Stimulated activated CD4-positive, alpha-beta T cell treated with anti-CD3 and anti-CD28 coated beads, TNF-alpha, amount 100 ng/mL, for 4 hours (primary cell): ENCODE measurements at places on chromosomes 2 and 18.
A peak's percentile ranks its signal among the peaks of the same experiment; 100 is the strongest.

DNA sequence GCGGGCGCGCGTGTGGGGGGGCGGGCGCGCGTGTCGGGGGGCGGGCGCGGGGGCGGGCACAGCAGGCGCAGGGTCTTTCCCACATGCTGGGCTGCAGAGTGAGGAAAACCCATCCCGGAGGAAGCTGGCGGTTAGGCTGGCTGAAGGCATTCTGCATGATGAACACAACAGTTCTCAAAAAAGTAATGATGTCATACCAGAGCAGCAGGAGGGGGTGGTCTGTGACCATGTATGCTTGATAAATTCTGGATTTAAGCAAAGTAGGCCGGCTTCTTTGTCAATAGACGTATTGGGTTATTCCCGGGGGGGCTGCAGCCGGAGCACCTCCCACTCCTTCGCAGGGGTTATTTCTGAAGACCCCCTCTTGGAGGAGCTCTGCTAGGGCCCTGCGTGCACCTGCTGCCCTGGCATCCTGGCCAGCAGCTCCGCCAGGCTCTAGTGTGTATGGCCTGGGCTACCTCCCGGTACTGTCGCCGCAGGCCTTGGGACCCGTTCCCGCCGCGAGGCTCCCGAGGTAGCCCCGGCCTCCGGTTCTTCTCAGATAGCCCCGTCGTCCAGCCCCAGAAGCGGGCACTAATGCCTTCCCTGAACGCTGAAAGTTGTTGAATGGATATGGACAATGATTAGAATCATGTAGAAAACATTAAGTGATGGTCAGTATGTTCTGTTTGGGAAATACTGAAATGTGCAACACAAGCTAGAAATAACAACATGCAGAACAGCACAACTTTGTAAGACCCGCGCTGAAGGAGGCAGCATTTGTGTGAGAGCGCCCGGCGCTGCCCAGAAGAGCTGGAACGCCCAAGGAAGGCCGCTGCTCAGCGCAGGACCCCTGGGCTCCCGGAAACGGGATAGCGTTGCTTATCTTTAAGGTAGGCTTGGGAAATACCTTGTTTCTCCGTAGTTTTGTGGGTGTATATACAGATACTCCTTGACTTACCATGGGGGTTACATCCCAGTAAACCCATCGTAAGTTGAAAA lies 101.4 kb upstream of the RAB6C start:
- peak; percentile 5 for DNase-seq

DNA sequence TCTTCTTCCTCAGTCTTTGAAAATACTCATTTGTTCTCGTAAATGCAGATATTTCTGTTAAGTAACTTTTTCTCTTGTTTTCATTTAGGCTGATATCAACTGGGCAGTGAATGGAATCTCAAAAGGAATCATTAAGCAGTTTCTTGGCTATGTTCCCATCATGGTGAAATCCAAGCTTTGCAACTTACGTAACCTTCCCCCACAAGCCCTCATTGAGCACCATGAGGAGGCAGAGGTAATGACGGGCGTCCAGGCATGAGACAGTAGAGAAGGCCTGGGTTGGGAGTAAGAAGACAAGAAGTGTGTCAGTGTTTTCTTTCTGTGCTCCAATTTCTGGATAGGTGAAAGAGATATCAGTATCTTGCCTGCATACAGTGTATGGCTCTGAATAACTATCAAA lies 5.1 kb downstream of the POLR1B start:
- DNase-seq, result no peak

DNA sequence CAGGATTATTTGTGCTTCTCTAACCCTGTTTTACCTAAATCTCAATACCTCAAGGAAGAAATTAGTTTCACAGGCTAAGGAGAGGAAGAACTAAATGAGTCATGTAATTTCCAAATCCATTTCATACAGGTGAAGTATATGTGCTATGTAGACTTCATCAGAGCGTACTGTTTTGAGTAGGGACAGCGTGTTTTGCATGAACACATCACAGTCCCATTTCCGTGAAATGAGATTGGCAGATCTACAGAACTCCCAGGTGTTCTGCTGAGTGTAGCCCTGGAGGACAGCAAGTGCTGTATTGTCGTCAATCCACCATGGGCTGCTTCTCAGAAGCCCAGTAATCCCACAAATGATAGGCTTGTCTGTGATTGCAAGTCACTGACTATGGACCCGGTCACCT lies 97.7 kb downstream of the XRCC5 start:
- DNase-seq, result no peak

DNA sequence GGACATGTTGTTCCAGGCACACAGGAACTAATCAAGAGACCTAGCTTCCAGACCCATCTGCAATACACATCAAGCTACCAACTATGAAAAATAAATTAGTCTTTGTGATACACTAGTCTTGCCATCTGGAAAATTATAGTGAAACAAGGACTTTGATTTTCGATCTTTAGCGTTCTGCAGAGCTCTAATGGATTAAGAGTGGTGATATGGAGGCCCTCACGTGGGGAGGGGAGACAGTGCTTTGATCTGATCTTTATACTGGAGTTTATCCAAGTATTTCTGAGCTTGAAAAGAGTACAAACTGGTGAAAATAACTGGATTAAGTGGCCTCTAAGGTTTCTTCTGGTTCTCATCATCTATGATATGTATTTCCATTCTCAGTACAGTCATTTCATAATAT lies 273.4 kb upstream of the CDH7 start:
- no peak for DNase-seq

DNA sequence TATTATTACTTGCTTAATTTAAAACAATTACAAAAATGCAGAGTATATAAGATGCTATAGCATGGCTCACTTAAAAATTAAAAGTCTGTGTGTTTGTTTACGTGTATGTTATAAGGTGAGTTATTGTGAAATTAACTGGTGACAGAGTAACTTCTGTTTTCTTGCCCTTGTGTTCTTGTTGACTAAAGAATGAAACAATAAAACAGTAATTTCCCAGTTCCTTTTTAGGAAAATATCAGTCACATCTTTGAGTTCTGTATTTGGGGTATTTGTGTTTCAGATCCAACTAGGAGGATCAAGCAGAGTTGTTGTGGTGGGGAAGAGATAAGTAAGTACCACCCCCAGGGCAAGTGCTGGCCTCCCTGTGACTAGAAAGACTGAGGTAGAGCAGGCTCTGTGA lies 143.6 kb downstream of the CCDC148 start:
- DNase-seq, result no peak

DNA sequence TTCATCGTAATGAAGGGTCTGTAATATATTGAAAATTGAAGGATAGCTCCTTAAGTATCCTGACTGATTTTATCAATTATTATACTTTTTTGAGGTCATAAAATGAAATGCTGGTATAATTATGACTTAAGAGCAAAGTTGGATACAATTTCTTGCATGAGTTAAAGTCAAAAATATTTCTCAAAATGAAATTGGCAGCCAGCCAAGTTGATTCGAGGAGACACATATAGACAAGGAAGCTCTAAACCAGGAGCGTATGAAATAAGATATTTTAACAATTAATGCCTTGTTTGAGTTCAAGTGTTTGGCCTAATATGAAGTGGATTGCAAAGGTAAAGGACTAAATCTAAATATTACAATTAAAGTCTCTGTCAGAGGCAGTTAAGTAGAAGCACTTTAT lies 260.4 kb upstream of the DSEL start:
- no peak for DNase-seq

DNA sequence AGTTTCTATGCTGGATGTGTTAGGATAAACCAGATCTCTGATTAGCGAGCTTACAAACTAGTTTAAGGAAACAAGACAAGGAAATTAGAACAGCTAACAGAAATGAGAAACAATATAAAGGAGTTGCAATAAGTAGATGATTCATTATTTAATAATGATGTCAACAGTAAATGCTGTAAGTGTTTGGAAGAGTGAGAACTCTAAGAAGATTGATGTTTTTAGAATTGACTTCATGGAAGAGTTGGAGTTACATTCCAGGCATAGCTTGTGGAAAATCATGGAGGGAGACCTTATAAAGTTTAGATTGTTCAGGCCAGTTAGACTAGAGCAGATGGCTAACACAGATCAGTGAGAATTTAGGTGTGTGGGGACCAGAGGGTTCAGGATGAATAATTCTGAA lies 32.6 kb downstream of the PPP1R1C start:
- no peak for DNase-seq

GRCh38 chr2:239136762-239137161 lies 264.1 kb downstream of the HDAC4 start:
- DNase-seq, result no peak

DNA sequence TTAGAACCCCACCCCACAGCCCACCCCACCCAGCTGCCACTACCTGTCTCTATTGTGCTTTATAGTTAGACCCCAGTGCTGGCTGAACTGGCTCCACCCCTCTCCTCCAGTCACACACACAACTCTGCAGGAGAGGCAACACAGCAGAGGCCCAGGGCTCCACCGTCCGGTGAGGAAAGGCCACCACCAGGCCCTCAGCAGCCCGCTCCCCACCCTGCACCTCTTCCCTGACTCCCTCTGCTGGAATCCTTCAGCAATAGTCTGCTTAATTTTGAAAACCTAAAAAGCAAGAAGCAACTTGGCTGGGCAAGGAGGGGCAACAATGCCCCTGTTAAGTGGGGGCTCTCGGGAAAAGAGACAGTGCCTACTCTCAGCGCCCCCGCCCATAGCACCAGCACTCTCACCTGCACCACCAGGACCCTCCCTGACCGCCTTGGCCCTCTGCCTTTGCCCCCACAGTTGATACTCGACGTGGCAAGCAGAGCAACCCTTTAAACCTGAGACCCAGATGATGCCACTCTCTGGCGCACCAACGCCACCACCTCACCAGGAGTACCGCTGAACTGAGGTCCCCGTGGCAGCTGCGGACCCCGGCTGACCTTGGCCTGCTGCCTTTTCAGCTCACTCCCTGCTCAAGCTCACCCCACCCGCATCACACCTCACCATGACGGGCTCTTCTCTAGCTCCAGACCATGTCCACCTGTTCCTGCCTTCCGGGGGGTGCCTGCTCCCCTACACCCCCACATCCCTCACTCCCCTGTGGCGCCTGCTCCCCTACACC lies 45.7 kb downstream of the NDUFA10 start:
- DNase-seq, result no peak

DNA sequence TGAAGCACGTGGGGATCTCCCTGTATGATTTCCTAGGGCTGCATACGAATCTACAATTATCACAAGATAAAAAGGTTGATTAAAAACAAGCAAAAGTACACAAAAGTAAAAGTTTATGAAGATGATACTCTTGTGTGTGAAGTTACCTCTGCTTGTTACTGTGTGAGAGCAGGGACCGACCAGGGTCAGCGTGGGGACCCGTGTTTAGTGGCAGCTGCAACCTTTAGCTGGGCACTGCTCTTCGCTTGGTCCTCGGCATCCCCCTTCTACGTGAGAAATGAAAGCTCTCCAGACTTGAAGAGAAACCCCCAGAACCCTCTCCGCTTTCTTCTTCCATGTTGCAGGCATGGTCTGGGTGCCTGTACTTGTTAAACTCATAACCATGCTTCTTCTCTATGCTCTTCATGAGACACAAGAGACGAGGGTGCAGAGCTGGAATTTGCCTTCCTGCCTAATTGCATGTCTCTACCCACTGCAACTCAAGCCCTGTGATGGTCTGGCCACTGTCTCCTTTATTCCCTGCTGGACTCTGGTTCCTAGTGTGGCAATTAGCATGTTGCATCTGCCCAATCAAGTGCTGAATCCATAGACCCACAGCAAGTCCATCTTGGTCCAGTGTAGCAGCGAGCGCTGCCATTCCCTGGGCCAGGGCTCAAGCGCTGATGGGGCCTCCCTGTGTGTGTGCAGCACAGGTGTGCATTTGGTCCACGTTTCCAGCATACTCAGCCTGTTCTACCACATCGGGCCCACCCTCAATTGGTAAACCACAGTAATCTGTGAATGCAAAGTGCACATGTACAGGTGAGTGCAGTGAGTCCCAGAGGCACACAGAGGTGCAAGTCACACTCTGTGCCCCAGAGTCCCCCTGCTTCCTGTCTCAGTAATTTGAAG lies 88.5 kb downstream of the TWIST2 start:
- DNase-seq, result no peak

GRCh38 chr2:161223139-161223732 lies 63.0 kb downstream of the TANK start:
- DNase-seq, result no peak

DNA sequence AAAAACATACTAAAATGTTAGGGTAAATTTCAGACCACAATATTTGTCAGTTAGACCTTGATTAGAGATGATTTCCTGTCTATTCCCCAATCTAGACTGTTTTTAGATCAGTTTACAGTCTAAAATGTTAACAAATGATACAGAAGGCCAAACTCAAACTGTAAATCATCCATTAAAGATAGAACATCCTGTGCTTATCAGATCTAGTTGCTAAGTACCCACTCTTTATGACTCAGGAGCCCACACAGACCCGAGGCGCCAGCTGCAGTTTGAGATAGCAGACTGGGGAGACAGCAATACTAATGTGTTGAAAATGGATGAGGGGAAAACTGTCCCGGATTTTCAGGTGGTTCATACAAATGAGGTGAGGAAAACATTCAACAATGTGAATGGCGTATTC lies 113.3 kb downstream of the SCG2 start:
- DNase-seq, result no peak

DNA sequence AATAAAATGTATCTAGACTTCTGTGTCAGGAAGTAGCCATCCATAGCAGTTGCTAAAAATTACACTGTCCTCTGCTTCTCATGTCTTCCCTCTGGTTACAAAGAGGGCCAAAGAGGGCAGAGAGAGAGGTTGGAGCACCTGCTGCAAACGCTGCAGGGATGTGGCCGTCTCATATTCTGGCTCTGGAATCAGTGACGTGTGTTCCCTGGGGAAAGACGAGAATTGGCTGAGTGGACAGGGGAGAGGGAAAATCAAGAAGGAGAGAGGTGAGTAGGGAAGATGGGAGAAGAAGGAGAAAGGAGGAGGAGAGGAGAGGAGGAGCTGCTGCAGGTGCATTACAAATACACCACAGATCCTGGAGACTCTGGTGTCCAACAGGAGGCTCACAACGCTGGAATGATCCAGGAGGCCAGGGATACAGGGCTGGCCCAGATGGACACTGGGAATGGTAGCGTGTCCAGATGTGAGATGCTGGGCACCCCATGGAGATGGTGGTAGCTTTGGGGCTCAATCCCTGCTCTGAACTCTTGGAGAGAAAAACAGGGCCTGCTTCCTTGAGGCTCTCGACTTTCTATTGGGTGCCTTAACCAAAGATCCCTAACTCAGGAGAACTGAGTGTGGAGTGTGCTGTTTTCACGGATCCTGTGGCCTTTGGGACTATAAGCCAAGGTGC lies 118.4 kb upstream of the PXDN start:
- no peak for DNase-seq

- DNase-seq, result no peak
Observed at GRCh38 chr2:3654531-3655225, 3.3 kb upstream of the ALLC start.

- no peak for DNase-seq
Observed at GRCh38 chr18:35713545-35713944, 132.0 kb downstream of the GALNT1 start.
